Naive thymus-derived CD8-positive, alpha-beta T cell (primary cell): ENCODE measurements at places on chromosomes 2 and 18. TPM values are rescaled to one million over a fixed set of nuclear protein-coding genes. Genes with fewer than 3 reads are reported as not detected.

The ATP6V1B1 gene
- total RNA-seq: not detected

The MRPL30 gene
- 21.2 TPM for total RNA-seq

DNA sequence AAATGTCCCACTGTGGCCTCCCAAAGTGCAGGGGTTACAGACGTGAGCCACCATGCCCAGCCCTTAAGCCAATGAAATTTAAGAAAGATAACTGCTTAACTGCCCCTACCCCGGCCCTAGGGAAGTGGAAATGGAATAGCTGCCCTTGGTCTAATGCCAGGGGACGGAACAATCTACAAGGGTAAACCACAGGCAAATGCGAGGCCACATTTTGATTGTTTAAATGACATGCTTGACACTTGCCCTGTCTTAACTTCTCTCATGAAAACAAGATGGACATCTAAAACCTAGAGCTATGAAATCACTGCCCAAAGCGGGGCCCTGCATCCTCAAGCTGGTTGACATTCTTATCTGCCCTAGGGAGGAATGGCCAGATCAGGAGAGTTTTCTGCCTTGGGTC, 5.5 kb upstream of the ITSN2 start:
- DNase-seq: no peak

DNA sequence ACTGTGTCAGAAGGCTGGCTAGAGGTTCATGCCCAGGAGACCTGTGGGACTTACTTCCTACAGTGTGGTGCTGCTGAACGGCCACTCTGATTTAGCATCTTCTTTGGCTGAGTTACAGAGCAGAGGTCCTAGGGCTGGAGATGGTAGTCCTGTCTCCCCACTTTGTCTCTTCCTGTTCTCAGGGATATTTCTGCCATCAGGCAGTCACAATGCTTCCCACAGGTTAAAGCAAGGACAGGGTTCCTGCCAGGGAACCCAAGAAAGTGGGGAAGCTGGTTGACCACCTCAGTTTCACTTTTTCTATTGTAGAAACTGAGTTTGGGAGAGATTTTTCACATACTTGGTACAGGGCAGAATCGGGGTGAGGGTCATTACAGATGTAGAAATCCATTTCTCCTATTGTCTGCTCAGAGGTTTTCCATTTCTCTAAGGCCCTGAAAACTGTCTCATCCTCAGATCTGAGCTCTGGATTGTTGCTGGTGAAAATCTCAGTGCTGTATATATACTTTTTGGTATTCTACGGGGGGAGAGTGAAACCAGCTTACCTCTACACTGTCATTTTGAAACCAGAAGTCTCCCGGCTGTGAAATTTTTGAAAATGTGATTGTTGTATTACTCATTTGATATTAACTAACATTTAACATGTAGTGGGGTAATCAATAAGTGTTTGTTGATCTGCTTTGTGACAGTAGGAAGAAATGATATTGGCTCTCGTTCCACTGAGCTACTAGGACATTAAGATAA, 37.0 kb upstream of the MEP1B start:
- no peak for DNase-seq

DNA sequence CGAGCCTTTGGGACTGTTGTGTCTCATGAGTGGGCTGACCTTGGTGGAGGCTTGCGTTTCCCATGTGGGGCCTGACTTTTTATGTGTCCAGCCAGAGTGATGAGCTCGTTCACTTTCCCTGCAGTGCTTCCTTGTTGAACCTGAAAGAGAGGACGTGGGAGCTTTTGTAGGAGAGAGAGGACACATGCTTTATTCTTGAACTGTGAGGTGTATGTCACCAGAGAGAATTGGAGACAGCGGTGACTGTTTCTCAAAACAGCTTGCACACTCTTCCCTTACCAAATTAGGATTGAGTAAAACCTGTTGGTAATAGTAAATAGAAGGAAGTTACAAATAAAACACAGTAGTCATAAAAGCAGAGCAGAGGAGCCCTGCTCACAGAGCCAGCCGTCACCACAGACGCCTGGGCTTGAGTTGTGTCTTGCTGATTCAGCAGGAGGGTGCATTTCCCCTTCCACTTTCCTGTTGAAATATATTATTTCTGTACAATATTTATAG, 60.7 kb downstream of the INPP4A start:
- peak; percentile 41 for DNase-seq

The DCC gene
- total RNA-seq: not detected

The GTF2A1L gene
- total RNA-seq: not detected

GRCh38 chr2:102018823-102019445, 27.2 kb downstream of the IL1R2 start:
- DNase-seq: no peak

DNA sequence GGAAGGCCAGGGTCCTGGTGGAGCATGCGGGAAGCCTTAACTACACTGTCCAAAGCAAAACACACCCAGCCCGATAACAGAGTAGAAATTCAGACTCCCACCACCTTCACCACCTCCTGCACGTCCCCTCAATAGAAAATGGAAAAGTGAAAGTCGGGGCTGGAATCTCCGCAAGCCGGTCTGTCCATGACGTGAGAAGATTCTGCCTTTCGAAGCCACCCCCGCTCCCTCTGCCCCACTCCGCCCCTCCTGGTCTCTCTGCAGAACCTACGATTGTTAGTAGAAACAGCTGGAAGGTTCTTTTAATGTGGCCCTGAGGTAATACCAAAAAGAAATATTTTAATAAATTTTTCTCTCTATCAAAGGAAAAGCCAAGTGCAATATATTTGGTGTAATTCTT, 116.4 kb downstream of the GBX2 start:
- DNase-seq: no peak

The SCYGR7 gene
- not detected for total RNA-seq

GRCh38 chr18:1014509-1014908, 109.8 kb downstream of the ADCYAP1 start:
- no peak for DNase-seq

GRCh38 chr18:23099621-23100020, 35.7 kb upstream of the CABLES1 start:
- DNase-seq: no peak

The FBXO41 gene
- total RNA-seq: 26.5 TPM

- DNase-seq: no peak
These were observed 5.6 kb upstream of the CPLX4 start for GRCh38 chr18:59323931-59324622.

DNA sequence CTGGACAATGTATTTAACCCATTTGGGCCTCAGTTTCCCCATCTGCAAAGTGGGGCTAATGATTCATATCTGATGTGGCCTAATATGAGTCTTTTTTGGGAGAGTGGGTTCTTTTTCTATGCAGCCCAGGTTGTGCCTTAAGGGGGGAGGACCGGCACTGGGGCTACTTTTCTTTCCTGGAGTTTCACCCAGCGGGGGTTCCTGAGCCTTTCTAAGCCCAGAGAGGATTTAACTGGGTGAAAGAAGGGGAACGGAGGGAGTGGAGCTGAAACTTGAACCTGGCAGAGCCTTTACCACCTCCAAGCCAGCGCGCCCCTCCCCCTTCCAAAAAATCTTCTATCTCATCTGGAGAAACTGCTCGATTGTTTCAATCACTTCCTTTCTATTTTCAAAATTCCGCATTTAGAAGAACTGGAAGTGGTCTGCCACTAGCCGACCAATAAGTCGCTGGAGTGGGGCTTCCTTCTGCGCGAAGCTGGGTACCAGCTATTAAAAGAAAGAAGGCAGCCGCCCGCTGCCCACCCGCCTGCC, 205.0 kb upstream of the SMAD2 start:
- DNase-seq: no peak

DNA sequence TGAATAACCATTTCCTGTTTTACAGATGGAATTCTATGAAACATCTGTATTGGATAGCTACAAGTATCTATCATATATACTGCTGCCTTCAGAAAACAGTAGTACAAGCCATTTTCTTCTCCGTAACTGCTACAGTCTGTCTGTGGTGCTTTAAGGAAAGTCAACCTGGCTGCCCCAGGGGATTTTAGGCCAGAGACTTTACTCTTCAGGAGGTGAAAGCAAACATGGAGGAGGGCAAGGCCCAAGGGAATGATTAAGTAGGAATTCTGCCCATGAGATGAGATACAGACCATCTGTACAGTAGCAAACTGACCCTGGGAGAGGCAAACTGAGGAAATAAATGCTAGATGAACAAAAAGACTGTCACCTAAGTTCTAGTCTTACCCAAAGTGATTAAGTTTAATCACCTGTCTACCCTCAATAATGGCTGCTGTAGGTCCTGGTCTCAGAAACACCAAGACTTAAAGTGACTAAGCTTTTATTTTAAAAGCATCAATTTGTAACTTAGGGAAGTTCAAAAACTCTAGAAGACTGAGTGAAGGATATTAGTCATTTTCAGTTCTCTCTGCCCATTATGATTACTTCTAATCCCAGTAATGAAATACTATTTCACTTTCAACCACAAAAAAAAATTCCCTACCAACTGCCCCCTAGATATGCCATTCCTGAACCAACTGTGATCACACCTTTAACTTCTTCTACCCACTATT, 14.8 kb downstream of the MBD2 start:
- DNase-seq: no peak

- no peak for DNase-seq
These were observed 65.4 kb upstream of the NABP1 start for GRCh38 chr2:191612496-191612895.

GRCh38 chr2:12430407-12431133, 286.2 kb upstream of the TRIB2 start:
- peak; percentile 17 for DNase-seq

GRCh38 chr18:79556829-79557585, 122.6 kb upstream of the CTDP1 start:
- no peak for DNase-seq

The CFC1B gene
- total RNA-seq: not detected

GRCh38 chr18:61926532-61926931, 33.7 kb upstream of the RNF152 start:
- no peak for DNase-seq

DNA sequence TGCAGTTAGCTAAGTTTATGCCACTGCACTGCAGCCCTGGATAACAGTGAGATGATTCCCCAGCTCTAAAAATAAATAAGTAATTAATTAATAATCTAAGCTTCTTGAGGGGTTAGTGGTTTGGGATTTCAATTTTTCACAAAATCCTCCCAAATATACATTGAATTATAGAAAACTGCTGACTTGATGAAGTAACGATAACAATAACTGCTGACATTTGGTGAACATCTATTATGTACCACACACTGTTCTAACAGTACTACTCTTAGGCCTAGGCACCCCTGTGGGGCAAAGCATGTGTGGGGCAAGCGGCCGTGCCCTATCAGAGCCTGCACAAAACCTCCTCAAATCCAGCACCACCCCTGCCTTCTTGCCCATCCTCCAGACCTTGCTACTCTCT, 245.8 kb upstream of the EPHA4 start:
- no peak for DNase-seq

GRCh38 chr2:237670641-237671040, 43.3 kb downstream of the LRRFIP1 start:
- no peak for DNase-seq

- no peak for DNase-seq
These were observed 164.3 kb downstream of the NEDD4L start for GRCh38 chr18:58208207-58208932.

DNA sequence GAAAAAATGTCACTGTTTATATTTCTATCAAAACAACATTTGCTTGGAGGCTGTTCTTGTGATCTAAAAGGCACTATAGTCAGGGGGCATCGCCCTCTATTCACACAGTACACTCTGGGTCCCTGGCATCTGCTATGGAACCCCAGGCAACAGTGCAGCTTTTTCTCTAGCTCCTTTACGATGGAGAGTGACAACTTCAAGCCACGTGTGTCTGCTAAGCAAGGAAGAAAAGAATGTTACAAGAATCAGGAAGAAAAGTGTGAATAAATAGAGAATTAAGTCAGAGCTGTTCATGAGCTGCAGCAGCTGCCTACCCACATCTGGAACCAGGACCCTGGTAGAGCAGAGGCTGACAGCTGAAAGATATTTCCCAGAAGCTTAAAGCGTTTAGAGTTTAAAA, 11.2 kb downstream of the RND3 start:
- DNase-seq: no peak

GRCh38 chr2:123890148-123890547, 134.9 kb upstream of the CNTNAP5 start:
- DNase-seq: no peak

- no peak for DNase-seq
These were observed 60.6 kb upstream of the ATP8B1 start for GRCh38 chr18:57863706-57864105.

- no peak for DNase-seq
These were observed 214.7 kb downstream of the CLIP4 start for GRCh38 chr2:29329899-29330298.

DNA sequence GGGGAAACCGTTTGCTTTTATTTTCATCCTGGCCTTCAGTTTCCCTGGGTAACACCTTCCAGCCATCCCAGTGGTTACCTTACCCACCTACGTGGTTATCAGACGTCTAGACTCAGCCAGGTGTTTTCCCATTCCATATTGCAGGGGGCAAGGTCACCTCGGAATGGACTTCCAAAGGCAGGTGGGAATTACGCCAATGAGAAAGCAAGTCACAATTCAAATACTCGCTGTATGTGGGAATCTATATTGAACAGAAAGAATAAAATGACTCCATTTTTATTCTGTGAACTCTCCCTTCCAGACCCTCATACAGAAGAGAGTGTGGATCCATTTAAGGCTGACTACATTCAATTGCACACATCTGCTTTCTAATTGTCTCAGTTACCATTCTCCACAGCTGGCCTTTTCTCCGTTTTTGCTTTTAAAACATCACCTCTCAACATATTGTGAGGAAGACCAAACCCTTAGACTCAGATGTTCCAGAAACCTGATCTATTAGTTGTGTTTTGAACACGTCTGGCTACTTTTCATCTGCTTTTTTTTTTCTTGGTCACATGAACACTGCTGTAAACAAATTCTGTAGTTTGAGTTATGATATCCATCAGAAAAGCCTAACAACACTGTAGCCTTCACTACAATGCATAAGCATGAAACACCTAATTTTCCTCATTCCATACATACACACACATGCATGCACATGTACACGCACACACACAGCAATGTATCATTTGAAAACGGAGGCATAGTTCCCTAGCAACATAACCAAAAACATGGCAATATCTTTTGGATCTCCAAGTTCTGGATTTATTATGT, 59.8 kb downstream of the BCL2 start:
- DNase-seq: no peak

DNA sequence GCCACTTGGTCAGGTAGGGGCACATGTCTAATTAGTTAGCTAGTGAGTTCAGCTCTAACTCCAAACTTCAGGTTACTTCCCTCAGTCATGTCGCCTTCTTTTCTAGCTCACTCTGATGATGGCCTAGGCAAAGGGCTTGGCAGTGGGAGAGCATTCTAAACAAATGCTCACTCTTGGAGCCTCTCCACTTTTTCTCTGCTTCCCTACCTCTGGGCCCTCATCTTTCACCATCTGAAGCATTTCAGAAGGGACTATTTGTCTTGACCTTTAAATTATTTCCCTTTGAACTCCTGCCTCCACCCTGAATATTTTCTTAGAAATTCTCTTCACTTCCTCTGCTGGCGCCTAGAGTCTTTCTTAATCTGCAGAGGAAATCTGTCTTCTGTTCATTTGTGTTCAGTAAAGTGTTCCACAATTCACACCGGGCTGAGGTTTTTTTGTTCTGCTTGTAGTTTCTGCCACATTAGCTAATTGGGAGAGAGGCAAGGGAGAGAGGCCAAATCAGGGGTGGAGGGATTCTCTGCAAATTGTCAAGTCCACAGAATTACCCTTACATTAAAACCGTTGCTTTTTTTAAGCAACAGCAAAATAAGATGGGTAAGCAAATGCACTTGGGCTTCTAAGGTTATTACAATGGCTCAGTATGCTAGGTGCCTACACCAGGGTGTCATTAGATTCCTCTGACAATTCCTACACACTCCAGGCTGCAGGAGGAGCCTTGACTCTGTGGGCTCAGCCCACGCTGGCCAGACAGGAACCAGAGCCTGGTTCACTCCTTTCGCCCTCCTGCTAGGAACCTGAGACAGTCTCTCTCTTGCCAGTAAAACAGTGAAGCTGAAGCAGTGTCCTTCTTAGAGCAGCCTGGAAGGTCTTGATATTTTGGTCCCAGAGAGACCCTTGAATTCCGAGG, 5.5 kb downstream of the MSGN1 start:
- no peak for DNase-seq

The ADCYAP1 gene
- not detected for total RNA-seq
